DMS53 (cell line): ENCODE measurements at places on chromosomes 7 and 10.
A peak's percentile ranks its signal among the peaks of the same experiment; 100 is the strongest.

DNA sequence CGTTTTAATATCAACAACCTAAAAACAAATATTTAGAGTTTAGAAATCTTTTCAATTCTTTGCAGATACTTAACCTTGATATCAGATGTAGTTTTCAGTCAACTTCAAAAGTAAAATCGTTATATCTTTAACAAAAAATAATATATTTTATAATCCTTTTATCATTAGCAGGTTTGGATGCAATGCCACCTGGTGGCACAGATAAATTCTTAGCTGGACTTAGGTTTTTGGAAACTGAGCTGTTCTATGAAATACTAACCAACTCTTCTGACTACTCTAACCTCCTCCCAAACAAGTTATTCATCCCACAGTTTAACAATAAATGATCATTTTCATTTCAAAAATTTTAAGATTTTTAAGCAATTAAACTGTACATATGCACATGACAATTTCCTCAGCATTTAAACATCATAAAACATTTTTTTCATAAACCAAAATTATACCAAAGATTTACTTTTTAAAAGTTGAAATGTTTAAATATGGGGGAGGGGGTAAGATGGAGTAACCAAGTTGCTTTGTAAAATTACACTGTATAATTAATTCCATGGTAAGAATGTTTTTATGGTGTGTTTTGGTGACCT, 56.9 kb downstream of the HIBADH start:
- DNase-seq = peak; percentile 65

DNA sequence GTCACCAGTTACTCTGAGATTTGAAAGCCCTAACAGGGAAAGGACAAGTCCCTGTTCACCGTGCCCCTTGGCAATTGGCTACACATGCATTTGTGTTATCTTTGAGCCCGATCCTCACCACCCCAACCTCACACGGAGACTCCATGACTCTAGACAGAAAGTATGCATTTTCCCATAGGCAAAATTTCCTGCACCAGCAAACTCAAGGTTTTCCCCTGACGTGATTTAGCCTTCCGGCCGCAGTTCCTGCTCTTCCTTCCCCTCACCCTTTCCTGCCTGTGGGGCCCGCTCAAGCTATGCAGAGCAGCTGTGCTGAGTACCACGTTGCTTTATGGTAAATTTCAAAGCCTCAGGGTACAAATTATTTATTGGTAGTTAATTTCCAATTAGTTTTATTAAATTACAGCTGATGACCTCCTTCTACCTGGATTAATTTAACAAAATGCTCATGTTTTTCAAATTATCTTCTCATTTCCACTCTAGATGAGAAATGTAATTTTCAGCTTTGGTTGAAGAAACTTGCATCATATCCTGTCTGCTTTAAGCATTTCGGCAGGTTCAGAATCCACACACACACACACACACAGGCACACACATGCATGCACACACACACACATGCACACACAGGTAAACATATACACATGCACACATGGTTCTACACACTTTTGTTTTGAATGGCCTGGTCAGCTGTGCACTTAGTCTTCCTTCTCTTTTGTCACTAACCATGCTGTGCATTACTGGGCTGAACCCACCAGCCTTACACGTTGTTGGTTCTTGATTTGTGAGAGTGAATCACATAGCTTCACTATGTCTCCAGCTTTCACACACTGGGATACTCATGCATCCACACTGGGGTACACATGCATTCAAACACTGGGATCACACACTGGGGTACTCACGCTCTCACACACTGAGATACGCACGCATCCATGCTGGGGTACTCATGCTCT, 283.1 kb upstream of the PITRM1 start:
- no peak for DNase-seq

DNA sequence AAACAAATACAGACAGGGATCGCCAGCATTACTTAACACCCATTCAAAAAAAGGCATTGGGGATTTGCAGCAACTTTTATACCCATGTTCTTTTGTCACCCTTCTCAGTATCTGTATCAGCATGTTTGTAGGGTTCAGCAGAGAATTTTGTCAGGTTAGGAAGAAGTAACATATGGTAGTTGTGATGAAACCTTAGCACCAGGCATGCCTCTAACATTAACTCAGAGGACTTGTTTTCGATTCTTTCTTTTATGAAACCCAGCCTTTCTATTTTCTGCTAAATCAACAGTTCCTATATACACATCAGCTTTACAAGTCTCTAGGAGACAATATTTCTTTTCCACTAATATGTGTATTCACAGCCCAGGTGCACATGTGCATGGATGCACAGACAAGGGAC, 22.4 kb upstream of the HDAC9 start:
- no peak for DNase-seq

GRCh38 chr10:63935705-63936104, 414.5 kb downstream of the REEP3 start:
- DNase-seq = peak; percentile 50

DNA sequence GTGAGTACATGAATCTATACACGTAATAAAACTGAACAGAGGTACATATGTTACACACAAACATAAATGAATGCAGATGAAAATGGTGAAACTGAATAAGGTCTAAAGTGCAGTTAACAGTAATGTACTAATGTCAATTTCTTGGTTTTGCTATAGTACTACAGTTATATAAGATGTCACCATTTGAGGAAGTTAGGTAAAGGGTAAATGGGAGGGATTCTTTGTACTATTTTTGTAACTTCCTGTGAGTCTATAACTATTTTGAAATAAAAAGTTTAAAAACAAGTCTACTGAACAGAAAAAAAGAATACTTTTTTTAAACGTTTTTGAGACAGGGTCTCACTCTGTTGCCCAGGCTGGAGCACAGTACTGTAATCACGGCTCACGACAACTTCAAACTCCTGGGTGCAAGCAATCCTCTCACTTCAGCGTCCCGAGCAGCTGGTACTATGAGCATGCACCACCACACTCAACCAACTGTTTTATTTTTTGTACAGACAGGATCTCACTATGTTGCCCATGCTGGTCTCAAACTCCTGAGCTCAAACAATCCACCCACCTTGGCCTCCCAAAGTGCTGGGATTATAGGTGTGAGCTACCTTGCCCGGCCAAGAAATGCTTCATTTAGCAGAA, 71.5 kb downstream of the WAPL start:
- DNase-seq = no peak

DNA sequence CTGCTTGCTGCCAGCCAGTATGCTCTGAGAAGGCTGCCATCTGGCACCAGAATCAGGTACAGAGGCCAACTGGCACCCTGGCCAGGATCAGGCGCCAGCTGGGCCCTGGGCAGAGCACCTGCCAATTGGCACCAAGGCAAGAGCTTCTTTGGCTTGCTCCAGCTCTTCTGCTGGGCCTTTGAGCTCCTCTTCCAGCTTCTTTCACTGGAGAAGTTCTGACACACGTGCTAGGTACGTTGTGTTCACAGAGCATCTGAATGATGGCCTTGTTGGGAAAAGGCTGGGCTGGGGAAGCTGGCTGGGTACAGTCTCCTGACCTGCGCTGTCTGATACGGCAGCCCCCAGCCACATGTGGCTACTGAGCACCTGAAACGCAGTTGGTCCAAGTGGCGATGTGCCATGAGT, 31.7 kb upstream of the OPALIN start:
- peak; percentile 49 for DNase-seq

GRCh38 chr10:111138544-111138943, 61.7 kb downstream of the ADRA2A start:
- DNase-seq = no peak

DNA sequence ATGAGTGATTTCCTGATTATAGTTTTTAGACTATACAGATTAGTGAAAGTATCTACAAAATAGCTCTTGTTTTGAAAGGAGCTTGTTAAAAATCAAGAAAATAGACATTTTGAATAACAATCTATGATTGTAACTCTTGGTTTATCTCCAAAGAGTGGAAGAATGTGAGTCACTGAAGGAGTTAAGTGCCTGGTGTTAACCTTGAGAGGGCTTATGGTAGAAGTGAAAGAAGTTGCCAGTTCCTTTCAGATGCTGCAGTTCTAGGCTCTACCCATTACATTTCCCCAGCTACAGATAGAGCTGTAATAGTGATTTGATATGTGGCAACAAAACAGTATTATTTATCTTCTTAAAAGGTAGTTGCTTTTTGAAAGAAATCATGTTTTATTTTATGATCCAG, 12.7 kb downstream of the NRBF2 start:
- DNase-seq = no peak
